NCI-H1930 (cell line): ENCODE measurements at places on chromosomes 7 and 10.

DNA sequence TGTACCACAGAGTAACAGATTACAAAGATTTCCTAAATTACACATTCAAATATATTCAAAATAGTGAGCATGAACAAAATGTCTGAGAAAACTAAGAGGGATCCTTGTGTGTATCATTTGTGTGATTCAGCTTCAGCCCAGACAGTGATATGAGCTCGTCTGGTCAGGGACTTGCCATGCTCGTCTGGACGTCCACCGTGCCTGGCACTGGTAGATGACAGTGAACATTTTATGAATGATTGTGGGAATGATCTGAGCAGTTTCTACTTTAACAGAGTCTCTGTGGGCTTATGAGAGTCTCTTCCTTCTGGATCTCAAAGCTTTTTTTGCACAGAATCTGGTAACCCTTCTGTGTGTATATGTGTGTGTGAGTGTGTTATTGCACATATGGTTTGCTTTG lies 34.2 kb upstream of the ANKRD2 start:
- no peak for DNase-seq

DNA sequence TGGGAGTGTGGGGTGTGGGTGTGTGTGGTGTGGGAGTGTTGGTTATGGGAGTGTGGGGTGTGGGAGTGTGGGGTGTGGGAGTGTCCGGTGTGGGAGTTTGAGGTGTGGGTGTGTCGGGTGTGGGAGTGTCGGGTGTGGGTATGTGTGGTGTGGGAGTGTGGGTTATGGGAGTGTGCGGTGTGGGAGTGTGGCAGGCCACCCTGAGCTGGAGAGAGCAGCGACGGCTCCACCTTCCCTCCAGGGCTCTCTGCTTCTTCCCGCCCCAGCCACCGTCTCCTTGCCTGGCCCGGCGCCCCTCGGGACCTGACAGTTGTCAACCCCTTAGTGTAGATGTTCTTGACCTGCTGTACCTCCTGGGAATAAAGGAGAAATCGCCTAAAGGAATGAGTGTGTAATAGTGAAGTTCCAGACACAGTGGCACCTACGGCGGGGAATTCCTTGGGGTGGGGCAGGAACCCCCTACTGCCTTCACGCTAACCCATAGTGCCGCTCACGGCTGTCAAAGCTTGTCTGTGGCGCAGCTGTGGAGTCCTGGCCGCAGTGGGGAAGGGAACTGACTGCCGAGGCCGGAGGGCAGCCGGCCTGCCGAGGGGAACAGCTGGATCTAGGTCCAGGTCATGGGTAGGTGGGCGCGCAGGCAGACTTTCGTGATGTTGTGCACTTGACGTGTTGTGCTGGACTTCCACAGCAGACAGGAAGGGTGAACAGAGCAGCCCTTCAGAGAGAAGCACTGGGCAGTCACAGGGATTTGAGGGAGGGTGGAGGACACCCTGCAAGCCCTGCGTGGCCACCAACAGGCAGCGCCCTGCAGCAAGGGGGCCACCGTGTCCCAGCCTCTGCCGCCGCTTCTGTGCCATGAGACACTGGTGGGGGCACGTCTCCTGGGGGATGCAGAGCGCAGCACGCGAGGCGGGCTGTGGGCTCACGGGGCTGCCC lies 49.0 kb upstream of the EN2 start:
- no peak for DNase-seq

- no peak for DNase-seq
These were observed 86.7 kb downstream of the KLF6 start for GRCh38 chr10:3698312-3698711.

GRCh38 chr7:112782498-112782897 lies 7.7 kb downstream of the TMEM168 start:
- no peak for DNase-seq

DNA sequence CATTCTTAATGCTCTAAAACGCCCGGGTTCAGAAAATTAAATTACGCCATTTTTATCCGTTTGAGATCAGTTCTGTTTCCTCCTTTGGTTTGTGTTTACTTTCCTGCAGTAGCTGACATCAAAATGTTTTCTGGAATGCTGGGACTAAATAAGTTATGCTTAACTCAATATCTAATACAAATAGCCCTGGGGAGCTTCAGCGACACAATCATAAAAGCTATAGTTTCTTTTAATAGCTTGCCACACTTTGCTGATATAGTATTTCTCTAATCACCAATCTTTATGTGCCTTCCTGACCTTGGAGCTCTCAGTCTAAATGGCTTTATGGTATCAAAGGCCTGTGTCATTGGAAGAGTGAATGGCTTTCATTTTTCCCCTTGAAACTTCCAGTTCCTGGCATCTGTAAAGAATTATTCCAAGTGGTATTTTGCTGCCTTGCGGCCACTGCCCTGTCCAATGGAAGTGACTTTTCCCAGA lies 202.7 kb downstream of the HDAC9 start:
- no peak for DNase-seq

GRCh38 chr10:68231817-68232251 lies at the start of gene ATOH7:
TSS of gene ATOH7 (minus strand) at chr10:68232113. CDS start at chr10:68231677, 436 bp downstream.
- DNase-seq: no peak
